T-helper 17 cell (primary cell): ENCODE measurements at places on chromosomes 12 and 14.

DNA sequence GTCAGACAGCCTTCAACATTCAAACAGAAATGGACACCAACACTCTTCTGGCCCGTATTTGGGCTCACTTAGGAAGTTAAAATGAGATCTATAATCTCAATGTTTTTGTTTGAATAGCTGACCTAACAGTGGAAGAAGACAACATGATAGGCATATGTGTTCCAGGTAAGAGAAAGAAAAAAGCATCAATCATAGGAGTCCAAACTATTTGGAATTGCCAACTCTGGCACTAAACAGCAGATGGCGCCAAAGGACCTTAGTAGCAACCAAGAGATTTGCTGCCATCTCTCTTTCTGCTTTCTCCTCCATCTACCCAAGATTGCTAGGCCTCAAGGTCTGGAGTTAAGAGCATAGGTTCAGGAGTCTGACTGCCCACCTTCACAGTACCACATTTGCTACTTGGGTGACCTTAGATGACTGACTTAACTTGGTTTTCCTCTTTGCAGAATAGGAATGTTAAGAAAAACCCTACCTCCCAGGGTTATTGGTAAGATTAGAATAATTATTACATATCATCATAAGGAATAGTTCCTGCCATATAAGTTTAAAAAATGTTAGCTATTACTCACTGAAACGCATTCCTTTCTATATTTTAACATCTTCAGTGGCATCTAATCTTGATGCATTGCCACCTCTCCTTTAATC lies 30.2 kb downstream of the PEX5 start:
- peaks cover 10% of the 10 kb centered on the region for H3K27me3 ChIP-seq
- H3K27ac ChIP-seq: no peak overlapping the region
- no peaks in the 10 kb centered on the region for H3K36me3 ChIP-seq
- H3K4me3 ChIP-seq: no peak overlapping the region
- DNase-seq: peak; percentile 63
- H3K4me1 ChIP-seq: no peaks in the 10 kb centered on the region

- H3K4me1 ChIP-seq: no peaks in the 10 kb centered on the region
- no peak overlapping the region for H3K27ac ChIP-seq
- H3K36me3 ChIP-seq: no peaks in the 10 kb centered on the region
- no peaks in the 10 kb centered on the region for H3K27me3 ChIP-seq
- H3K4me3 ChIP-seq: no peak overlapping the region
Observed at GRCh38 chr12:33588725-33589405, 149.2 kb upstream of the SYT10 start.

DNA sequence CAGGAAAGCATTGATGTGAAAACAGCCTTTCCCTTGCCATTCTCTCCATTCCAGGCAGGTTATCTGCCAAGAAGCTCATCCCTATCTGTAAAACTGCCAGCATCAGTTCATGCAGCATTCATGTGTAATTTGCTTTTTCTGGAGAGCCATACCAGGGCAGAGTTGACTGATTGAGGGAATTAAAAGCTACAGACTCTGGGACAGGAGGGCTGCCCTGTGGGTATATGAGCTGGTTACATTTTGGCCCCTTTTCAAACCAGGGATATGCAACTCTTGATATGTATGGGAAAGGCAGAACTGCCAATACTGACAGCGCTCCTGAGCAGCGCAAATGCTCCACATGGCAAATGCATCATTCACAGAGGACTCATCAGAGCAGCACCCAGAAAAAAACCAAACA lies 53.7 kb downstream of the SYT1 start:
- H3K27me3 ChIP-seq: no peaks in the 10 kb centered on the region
- DNase-seq: no peak
- no peak overlapping the region for H3K4me3 ChIP-seq
- H3K36me3 ChIP-seq: no peaks in the 10 kb centered on the region
- no peaks in the 10 kb centered on the region for H3K4me1 ChIP-seq

- H3K27me3 ChIP-seq: no peaks in the 10 kb centered on the region
- H3K27ac ChIP-seq: peak overlapping the region; percentile 1
- peaks cover 31% of the 10 kb centered on the region for H3K4me1 ChIP-seq
Observed at GRCh38 chr12:92408072-92408900, 262.6 kb upstream of the BTG1 start.

GRCh38 chr14:78598046-78598920 lies 428.1 kb downstream of the NRXN3 start:
- H3K4me3 ChIP-seq: no peak overlapping the region
- H3K36me3 ChIP-seq: no peaks in the 10 kb centered on the region
- no peak for DNase-seq
- peaks cover 5% of the 10 kb centered on the region for H3K4me1 ChIP-seq

DNA sequence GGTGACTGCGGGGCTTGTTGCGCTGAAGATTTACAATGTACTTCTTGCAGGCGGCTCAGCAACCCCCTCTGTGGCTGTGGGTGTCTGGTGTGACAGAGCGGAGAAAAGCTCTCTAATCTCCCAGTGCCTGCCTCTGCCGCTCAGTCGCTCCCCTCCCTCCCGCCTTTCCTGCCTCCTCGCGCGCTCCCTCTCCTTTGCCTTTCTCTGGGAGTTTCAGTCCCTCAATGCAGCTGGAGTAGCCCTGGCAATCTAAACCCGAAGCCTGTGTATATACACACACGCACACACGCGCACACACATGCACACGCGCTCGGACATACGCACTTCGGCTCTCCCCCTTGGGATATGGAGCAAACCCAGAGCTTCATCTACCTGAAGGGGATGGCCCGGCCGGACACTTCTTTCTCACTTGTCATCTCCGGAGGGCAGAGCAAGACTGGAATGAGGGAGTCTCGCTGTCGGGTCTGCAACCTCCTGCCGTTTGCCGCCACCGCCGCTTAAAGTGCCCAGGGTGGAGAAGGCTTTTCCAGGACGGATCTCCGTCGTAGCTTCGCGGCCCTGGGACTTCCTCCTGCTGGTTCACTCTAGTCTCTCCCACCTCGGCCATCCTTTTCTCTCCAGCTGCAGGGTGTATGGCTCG lies 599 bp upstream of the TRHDE start:
- no peaks in the 10 kb centered on the region for H3K4me1 ChIP-seq
- no peak overlapping the region for H3K27ac ChIP-seq
- peaks cover 42% of the 10 kb centered on the region for H3K27me3 ChIP-seq
- no peaks in the 10 kb centered on the region for H3K36me3 ChIP-seq
- peak overlapping the region; percentile 51 for H3K4me3 ChIP-seq

GRCh38 chr14:80973931-80974641 lies 18.7 kb downstream of the TSHR start:
- H3K4me3 ChIP-seq: no peak overlapping the region
- H3K27me3 ChIP-seq: peaks cover 16% of the 10 kb centered on the region
- no peak for DNase-seq

DNA sequence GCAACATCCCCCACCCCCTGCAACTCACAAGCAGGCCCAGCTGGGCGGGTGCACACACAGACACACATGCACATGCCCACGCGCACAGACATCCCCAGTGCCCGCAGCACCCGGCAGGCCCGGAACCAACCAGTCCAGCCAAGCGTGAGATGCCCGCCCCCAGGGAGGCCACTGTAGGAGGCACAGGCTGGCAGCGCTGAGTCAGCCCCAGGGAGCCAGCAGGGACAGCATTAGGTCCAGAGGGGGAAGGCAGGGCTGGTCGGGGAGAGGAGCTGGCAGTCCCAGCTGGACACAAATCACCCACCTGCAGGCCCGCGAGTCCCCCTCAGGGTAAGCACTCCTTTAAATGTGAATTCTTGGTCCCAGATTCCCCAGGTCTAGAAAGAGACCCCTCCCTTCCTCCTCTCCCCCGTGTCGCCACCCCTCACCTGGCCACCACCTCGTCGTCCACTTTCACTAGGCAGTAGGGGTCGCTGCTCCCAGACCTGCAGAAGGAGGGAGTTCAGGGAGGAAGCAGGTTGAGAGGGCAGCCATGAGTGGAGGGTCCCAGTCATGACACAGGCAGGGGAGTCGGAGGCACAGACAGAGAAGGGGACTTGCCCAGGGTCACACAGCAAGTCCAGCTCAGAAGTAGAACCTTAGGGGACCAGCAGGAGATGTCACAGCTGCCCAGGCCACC lies 5.0 kb downstream of the RASAL1 start:
- peaks cover 14% of the 10 kb centered on the region for H3K4me1 ChIP-seq
- H3K4me3 ChIP-seq: no peak overlapping the region
- no peak overlapping the region for H3K27ac ChIP-seq
- DNase-seq: no peak
- H3K36me3 ChIP-seq: peaks cover 2% of the 10 kb centered on the region

DNA sequence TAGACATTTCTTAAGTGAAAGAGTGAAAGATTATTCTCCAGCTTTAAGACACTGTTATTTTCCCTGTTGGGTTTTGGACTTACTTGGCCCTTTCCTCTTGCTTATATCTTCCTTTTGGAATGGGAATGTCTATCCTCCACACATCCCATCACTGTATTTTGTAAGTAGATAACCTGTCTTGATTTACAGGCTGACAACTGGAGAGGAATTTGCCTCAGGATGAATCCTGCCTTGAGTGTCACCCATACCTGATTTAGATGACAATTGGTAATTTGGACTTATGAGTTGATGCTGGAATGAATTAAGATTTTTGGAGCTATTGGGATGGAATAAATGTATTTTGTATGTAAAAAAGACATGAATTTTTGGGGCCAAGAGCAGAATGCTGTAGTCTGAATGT lies 74.2 kb upstream of the KICS2 start:
- H3K4me3 ChIP-seq: no peak overlapping the region
- no peak for DNase-seq
- peaks cover 2% of the 10 kb centered on the region for H3K4me1 ChIP-seq

DNA sequence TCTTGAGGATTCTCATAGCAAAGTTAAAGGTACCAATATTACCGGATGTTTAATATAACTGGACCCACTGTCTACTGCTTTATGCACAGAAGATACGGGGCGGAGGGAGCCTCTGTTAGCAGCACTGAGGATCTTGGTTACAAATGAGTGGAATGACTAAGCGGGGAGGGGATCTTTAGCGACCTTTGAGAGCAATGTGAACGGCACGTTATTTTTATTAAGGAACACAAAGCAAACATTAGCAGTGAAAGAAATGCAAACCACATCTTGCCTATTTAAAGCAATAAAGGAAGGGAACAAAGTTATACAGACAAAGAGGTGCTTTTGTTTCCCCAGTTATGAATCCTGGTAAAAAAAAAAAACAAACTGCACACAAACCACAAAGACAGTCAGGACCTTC lies 27.1 kb upstream of the PRMT8 start:
- H3K36me3 ChIP-seq: no peaks in the 10 kb centered on the region
- no peak overlapping the region for H3K4me3 ChIP-seq
- DNase-seq: no peak
- H3K4me1 ChIP-seq: peaks cover 3% of the 10 kb centered on the region
- H3K27ac ChIP-seq: no peak overlapping the region

GRCh38 chr12:108850854-108851573 lies 6.4 kb downstream of the SSH1 start:
- H3K27ac ChIP-seq: peak overlapping the region; percentile 70
- H3K27me3 ChIP-seq: no peaks in the 10 kb centered on the region
- H3K36me3 ChIP-seq: peaks cover 4% of the 10 kb centered on the region
- H3K4me1 ChIP-seq: peaks cover 19% of the 10 kb centered on the region
- no peak for DNase-seq

- H3K4me1 ChIP-seq: peaks cover 5% of the 10 kb centered on the region
- H3K4me3 ChIP-seq: no peak overlapping the region
- H3K36me3 ChIP-seq: peaks cover 2% of the 10 kb centered on the region
- no peak for DNase-seq
- H3K27ac ChIP-seq: no peak overlapping the region
- H3K27me3 ChIP-seq: no peaks in the 10 kb centered on the region
Observed at GRCh38 chr14:73863209-73863608, 11.6 kb downstream of the PTGR2 start.

- H3K4me3 ChIP-seq: no peak overlapping the region
- peaks cover 35% of the 10 kb centered on the region for H3K27me3 ChIP-seq
- DNase-seq: no peak
- no peak overlapping the region for H3K27ac ChIP-seq
- peaks cover 3% of the 10 kb centered on the region for H3K4me1 ChIP-seq
Observed at GRCh38 chr12:98002887-98003493, 512.4 kb upstream of the TMPO start.

- no peak for DNase-seq
- no peaks in the 10 kb centered on the region for H3K4me1 ChIP-seq
- H3K36me3 ChIP-seq: no peaks in the 10 kb centered on the region
- H3K4me3 ChIP-seq: no peak overlapping the region
- H3K27ac ChIP-seq: no peak overlapping the region
Observed at GRCh38 chr12:68868043-68868790, 60.2 kb downstream of the MDM2 start.

- no peak overlapping the region for H3K4me3 ChIP-seq
- H3K27ac ChIP-seq: no peak overlapping the region
- H3K27me3 ChIP-seq: no peaks in the 10 kb centered on the region
- H3K36me3 ChIP-seq: peaks cover 3% of the 10 kb centered on the region
- no peak for DNase-seq
Observed at GRCh38 chr14:71050227-71050823, 143.1 kb downstream of the PCNX1 start.

DNA sequence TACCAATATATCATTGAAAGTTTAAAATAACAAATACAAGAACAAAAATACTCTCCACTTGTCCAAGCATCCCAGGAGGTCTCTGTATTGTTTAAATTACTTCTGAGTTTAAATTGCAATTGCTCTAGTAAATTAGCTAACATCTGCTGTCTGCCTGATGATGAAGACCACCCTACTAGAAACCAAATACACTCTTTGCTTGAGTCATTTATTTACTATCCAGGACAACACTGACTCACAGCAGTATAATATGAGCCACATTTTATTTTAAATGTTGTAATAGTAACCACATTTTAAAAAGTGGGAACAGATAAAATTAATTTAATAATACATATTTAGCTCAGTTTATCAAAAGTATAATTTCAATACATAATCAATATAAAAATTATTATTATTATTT lies 62.9 kb upstream of the EEA1 start:
- no peak overlapping the region for H3K4me3 ChIP-seq
- peaks cover 6% of the 10 kb centered on the region for H3K27me3 ChIP-seq
- no peak for DNase-seq
- no peak overlapping the region for H3K27ac ChIP-seq
- no peaks in the 10 kb centered on the region for H3K36me3 ChIP-seq
- H3K4me1 ChIP-seq: peaks cover 10% of the 10 kb centered on the region

DNA sequence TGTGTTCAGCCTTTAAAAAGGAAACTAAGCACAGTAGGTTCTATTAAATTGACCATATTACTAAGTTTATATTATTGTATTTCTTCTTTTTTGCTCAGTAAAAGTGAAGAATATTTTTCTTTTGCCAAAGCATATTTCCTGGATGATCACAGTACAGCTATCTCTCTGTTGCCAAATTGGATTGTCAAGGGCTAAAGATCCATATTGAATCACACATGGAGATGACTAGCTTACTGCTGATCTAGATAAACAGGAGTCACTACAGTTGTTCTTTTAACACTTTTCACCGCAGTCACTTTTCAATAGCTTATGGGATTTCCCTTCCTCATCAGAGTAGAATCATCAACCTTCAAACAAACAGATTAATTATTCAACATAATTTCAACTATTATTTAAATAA lies 78.6 kb downstream of the LRRC9 start:
- H3K4me1 ChIP-seq: peaks cover 2% of the 10 kb centered on the region
- H3K27ac ChIP-seq: no peak overlapping the region
- no peak for DNase-seq
- H3K27me3 ChIP-seq: no peaks in the 10 kb centered on the region
- peaks cover 2% of the 10 kb centered on the region for H3K36me3 ChIP-seq

GRCh38 chr14:100261621-100262020 lies 22.7 kb downstream of the YY1 start:
- H3K4me3 ChIP-seq: peak overlapping the region; percentile 41
- DNase-seq: no peak
- peaks cover 64% of the 10 kb centered on the region for H3K4me1 ChIP-seq
- no peaks in the 10 kb centered on the region for H3K27me3 ChIP-seq
- no peaks in the 10 kb centered on the region for H3K36me3 ChIP-seq
